ENCODE measurements at places on chromosomes 6 and 20. TPM values are rescaled to one million over a fixed set of nuclear protein-coding genes. Genes with fewer than 3 reads are reported as not detected.

Gene COL10A1
- total RNA-seq, result not detected

Gene ECT2L
- 0.19 TPM for total RNA-seq

Gene SYCP2
- 3.5 TPM for total RNA-seq

Gene COL20A1
- not detected for total RNA-seq

GRCh38 chr6:46305236-46305635 lies 134.5 kb upstream of the ENPP5 start:
- no peaks in the 10 kb centered on the region for H3K27me3 ChIP-seq
- H3K4me3 ChIP-seq, result no peak overlapping the region
- DNase-seq, result no peak
- no peak overlapping the region for H3K27ac ChIP-seq
- peaks cover 2% of the 10 kb centered on the region for H3K4me1 ChIP-seq

All from esophagus muscularis mucosa (tissue), 4 donors.